ENCODE measurements at places on chromosomes 6 and 20.

DNA sequence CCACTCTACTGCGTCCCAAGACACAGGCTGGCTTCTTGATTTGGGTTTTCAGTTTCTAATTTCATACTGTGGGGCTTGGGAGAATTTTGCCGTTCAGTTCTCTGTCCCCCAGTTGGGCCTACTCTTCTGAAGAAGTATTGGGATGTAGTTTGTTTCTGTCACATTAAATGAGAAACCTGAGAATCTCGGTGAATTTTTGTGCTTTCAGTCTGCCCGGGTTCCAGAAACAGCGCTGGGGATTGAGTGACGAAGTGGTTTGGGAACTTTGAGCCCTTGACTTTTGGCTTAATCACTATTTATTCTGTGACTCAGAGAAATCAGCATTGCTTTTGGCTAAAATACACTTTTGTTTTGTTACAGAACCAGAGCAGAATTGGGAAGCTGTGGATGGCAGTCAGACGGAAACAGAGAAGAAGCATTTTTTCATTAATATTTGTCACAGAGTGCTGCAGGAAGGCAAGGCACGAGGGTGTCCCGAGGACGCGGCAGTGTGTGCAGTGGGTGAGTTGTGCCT lies 74.0 kb downstream of the IGF2R start:
- DNase-seq: no peak

- no peak for DNase-seq
Observed at GRCh38 chr20:43799150-43799711, 72.4 kb upstream of the GTSF1L start.

GRCh38 chr6:106684011-106684410 lies 54.6 kb downstream of the QRSL1 start:
- no peak for DNase-seq

DNA sequence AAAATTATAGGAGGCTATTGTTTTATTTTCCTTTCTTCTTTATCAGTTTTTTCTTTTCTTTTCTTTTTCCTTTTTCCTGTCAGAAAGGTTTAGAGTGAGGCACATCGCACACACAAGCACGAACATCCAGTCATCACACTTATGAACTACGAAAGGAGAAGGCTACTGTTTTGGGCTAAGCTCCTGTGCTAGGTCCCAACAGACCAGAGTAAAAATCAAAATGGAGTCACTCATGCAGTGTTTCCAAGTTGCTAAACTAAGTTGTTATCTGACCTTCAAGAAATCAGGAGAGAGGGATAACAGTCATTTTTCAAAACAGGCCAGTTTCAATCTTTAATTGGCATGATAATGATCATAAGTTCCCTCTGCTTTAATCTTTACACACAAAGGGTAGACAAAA lies 93.6 kb downstream of the CD24 start:
- DNase-seq: no peak

- peak; percentile 40 for DNase-seq
Observed at GRCh38 chr6:15389765-15390723, 144.2 kb downstream of the JARID2 start.

- DNase-seq: no peak
Observed at GRCh38 chr6:145339089-145339488, 396.2 kb downstream of the EPM2A start.

- DNase-seq: no peak
Observed at GRCh38 chr6:149043476-149044130, 273.9 kb upstream of the TAB2 start.

DNA sequence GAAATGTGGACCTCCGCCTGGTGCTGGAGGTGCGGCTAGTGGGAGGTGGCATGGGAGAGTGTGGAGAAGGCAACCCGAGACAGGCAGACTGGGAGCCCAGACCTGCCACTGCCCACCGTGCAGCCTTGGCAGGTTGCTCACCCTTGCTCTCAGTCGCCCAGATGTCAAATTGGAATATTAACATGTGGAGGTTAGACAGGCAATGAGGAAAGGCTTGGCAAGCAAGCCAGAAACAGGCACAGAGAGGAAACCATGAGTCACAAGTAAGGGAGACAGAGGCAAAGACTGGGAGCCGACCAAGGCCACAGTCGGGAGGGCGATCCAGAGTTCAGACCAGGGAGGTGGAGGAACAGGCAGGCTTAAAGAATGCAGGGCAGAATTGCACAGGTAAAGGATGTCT lies 178.2 kb downstream of the FOXC1 start:
- DNase-seq: no peak

GRCh38 chr6:144307880-144308279 lies 22.7 kb downstream of the UTRN start:
- DNase-seq: no peak

- no peak for DNase-seq
Observed at GRCh38 chr6:19842030-19842615, 5.0 kb downstream of the ID4 start.

DNA sequence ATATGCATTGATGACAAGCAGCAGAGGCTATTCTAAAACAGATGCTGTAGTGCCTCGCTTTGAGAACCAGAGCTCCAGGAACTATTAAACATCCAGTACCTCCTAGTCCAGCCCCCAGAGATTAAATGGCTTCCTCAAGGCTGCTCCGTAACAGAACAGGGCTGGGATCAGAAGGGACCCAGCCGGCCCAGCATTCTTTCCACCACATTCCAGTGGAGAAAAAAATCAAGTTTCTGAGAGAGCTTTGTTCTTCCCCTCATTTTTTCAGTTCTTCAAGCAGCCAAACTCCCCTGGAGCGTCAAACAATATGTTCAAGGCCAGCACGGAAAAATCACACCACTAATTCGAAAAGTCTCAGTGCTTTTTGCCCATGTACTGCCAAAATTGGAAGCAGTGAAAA lies 5.8 kb upstream of the STMND1 start:
- no peak for DNase-seq

DNA sequence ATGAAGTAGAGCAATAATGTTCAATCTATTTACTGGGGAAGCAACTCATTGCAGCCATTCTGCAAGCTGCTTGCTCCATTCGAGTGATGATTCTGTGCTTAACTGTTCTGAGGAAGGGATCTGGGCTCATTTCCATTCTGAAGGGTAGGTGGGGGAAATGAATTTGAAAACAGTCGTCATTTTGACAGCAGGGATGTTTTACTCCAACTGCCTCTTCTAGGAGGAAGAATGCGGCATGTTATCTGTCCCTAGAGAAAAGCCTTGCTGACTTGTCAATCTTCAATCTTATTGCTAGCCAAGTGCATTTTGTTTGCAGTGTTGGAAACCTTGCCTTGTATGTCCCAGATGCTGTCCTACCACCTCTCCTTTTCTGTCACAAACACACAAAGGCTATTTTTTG lies 105.9 kb downstream of the PRDM13 start:
- DNase-seq: no peak

DNA sequence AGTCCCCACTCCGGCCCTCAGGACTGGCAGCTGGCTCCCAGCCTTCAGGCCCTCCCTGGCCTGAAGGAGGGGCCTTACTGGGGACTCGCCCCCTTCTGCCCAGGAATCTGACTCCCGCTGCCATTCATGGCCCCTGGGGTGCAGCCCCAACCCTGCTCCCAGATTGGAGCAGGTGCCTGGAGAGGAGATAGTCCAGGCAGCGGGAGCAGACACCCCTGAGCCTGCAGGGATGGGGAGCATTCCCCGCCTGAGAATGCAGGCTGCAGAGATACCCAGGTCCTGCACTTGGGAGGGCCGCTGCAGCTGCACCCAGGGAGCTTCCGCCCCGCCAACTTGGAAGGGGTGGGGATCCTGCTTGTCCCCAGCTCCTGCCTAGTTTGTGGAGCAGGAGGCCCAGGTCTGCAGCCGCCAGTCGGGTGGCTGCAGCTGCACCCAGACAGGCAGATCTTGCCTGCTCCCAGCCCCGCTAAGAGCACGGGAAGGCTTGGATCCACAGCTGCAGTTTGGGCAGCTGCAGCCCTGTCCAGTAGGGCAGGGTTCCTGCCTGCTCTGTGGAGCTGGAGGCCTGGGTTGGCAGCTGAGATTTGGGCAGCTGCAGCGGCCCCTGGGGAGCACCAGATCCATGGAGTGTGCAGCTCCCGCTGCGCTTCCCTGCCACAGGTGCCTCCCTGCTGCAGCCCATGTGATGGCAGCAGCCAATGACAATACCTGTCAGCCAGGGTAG lies 5.2 kb downstream of the GTSF1L start:
- DNase-seq: no peak

DNA sequence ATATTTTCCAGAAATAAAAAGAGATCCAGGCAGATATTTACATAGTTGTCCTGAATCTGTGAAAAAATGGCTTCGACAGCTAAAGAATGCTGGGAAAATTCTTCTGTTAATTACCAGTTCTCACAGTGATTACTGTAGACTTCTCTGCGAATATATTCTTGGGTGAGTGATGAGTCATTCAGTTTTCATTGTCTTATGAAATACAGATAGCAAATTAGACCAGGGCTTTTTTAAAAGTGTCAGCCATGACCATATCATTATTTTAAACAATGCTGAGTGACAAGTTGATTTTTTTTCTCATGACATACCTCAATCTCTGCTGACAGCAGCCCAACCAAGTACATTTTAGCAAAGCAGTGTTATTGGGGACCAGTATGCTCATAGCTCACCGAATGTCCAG lies 32.8 kb downstream of the TSPYL4 start:
- no peak for DNase-seq

GRCh38 chr20:40017765-40018164 lies 671.3 kb downstream of the MAFB start:
- DNase-seq: no peak

DNA sequence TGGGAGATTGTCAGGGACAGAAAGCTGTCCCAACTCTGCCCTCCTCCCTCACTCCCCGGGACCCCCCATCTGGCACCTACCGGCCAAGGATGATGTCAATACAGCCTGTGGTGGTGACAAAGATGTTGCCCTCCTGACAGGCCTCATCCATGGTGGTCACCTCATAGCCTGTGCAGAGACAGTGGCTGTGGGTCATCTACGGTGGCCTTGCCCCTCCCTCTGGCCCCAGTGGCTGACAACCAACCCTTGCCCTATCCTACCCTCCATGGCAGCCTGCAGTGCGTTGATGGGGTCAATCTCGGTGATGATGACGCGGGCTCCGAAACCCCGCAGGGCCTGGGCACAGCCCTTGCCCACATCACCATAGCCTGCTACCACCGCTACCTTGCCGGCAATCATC lies 12.7 kb downstream of the AHCY start:
- no peak for DNase-seq

- DNase-seq: no peak
Observed at GRCh38 chr6:161272635-161273273, 1.1 kb downstream of the AGPAT4 start.

DNA sequence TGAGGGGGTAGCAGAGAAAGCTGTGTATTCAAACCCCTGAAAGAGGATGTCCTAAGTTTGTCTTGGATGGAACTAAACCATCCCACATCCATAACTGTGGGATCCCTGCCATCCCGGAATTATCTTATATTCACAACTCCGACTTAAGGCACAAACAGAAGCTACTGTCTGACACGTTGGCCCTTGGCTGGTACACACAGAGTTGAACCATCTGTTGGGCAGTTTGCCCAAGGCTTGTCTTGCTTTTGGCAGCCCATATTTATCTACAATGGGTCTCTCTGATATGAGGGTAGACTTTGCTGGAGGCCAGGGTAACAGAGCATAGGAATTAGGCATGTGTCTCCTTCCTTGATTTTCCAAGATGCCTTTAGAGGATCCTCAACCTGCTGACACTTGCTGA lies 116.6 kb upstream of the PROKR2 start:
- DNase-seq: no peak

DNA sequence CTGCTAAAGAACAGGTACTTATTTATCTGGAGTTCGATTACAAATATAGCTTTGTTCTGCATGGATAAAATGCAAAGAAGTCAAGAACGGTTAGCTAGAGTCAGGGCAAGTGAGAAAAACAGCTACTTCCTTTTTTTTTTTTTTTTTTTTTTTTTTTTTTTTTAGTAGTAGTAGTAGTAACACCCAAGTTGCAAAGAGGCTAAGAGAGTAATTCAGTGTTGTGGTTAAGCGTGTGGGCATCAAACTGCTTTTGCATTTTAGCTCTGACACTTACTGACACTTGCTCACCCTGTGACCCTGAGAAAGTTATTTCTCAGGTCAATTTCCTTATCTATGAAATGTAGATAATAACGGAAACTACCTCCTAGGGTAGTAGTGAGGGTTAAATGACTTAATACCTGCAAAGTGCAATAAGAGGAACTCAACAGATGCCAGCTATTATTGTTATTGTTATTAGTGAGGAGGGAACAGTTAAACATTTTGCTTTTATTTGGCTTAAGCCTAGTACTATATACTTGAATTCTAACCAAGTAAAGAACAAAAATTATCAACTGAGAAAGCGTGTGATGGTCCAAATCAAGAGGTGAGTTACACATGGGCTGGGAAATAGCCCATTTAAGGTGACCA lies 86.7 kb upstream of the BACH2 start:
- no peak for DNase-seq

DNA sequence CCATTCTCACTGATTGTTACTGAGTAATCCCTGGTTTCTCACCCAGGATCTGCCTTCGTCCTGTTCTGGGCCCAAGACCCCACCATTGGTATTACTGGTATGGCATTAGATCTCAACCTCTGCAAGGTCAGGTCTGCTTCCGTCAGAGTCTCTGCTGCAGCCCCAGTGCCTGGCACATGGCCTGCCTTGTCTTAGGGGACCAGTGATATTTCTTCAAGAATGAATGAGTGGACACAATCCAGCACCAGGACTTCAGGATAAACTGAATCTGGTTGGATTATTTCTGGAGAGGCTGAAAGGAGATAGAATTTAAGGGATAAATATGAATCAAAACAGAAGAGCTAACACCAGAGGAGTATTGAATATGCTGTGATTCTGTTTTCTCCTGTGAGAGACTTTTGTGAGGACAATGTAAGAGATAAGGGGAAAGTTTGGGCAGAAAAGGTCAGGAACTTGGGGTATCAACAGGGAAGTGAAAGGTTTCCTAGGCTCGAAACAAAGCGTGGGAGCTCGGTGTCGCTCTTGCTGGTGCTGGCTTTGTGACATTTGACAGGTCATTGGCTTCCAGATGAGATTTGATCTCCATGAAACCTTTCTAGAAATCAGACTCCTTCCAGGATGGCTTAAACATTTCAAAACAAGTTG lies 53.9 kb downstream of the OSTM1 start:
- no peak for DNase-seq

- no peak for DNase-seq
Observed at GRCh38 chr6:4861564-4861963, 85.4 kb downstream of the CDYL start.

DNA sequence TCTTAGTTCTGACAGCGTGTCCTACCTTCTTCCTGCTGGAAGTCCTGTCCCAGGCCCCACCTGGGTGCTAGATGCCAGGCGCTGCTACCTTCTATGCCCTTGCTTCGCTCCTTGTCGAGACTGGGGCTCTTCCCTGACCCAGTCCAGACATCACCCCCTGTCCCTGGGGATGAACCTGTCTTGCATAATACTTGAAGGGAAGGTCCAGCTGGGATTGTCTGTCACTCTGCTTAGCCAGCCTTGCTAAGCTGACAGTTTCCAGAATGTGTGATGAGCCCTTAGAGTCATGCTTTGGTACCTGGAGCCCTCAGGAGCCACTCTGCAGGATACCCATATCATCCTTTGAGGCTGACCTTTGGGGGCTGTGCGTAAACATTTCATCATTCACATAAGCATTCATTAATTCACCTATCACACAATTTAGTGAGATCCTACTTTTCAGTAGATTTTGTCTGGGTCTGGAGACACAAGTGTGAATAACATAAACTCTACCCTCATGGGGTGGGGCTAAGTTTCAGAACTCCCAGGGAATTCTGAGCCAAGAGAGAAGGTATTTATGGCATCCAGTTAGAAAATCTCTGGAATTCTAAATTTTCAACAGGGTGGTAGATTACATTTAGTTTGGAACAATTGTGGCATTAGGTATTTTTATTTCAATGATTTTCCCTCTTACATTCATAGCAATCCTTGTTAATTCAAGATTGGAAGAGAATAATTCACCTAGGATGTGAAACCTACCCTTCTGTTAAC lies 151.1 kb upstream of the HDAC2 start:
- no peak for DNase-seq

Measured in memory B cell (primary cell).